ENCODE measurements at places on chromosomes 5 and 9. TPM values are rescaled to one million over a fixed set of nuclear protein-coding genes. Genes with fewer than 3 reads are reported as not detected.
A peak's percentile ranks its signal among the peaks of the same experiment; 100 is the strongest.

GRCh38 chr5:139004374-139005307, 129.5 kb upstream of the LRRTM2 start:
- DNase-seq, result no peak

DNA sequence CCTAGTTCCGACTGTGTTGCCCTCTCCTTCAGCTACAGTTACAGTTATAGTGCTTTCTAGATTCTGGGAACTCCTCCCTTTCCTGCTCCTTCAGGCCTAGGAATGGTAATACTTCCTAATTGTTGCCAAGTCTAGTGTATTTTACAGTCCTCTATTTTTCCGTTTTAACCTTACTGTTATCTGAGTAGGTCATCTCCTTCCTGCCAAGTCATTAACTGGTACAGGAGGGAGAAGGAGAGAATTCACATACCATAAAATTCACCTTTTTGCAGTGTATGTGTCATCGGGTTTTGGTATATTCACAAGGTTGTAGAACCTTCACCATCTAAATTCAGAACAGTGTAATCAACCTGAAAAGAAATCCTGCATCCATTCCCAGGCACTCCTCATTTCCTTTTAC, 335.4 kb upstream of the MEF2C start:
- DNase-seq, result no peak

- DNase-seq, result no peak
Observed at GRCh38 chr5:117623042-117623805, 1048.6 kb upstream of the SEMA6A start.

DNA sequence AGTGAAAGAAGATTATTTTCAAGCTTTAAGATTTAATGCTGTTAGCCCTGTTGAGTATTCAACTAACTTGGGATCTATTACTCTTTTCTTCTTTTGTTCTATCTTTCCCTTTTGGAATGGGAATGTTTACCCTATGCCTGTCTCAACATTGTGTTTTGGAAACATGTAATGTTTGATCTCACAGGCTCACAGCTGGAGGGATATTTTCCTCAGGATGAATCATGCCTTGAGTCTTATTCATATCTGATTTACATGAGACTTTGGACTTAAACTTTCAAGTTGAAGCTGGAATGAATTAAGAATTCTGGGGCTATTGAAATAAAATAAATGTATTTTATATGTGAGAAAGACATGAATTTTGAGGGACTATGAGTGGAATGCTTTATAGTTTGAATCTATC, 607.8 kb upstream of the PTGER4 start:
- no peak for DNase-seq

GRCh38 chr5:75707911-75708509, 9.2 kb downstream of the POC5 start:
- no peak for DNase-seq

GRCh38 chr5:89948977-89949376, 460.6 kb downstream of the CETN3 start:
- no peak for DNase-seq

DNA sequence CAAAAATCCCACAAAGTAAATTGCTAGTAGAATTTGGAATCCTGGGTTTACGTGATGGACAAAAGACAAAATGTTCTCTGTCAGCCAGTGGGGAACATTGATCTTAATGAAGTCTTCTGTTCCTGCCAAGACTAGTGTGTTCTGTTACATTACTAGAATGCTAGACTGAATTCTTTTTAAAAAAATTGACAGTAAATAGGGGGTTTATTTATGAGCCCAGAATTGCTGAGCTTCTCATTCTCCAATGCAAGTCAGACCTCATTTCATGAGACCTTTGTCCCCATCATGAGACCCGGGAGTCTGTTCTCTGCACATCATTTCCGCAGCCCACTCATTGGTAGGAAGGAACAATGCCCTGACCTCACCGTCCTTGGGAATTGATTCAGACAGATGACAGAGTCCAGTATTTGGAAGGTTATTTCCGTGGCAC, 173.8 kb upstream of the OTULINL start:
- no peak for DNase-seq

- no peak for DNase-seq
Observed at GRCh38 chr5:137026296-137026695, 472.8 kb downstream of the SPOCK1 start.

GRCh38 chr5:53343187-53343586, 137.2 kb upstream of the FST start:
- DNase-seq, result no peak

DNA sequence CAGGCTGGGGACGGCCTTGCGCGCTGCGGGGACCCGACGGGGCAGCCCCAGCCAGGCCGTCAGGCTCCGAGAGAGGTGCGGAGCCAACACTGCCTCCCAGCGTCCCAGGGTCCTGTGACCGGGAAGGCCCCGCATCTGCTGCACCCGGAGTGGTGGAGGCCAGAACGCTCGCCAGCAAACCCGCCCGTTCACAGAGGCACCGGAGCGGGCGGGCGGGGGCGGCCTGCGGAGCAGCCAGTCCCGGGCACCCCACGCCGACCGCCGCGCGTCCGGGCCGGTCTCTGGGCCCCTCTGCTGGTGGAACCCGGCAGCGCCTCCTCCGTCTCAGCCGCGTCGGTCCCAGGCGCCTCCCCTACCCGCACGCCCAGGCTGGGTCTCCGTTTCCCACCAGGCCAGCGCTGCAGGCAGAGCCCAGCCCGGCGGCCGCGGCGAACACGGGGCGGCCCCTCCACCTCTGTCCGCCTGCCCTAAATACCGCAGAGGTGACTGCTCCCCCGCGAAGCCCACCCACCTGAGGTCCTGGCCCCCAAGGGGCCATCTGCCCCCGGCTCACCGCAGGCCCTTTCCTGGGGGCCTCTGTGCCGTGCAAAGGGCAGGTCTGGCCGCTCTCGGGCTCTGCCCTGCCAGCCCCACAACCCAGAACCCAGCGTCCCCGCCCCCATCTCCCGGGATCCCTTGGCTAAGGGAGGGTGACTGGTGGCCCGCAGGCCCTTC, 15.9 kb downstream of the EXD3 start:
- DNase-seq, result peak; percentile 65

GRCh38 chr9:25716220-25716872, 38.1 kb upstream of the TUSC1 start:
- no peak for DNase-seq

- DNase-seq, result no peak
Observed at GRCh38 chr5:107099506-107099905, 571.2 kb downstream of the EFNA5 start.

DNA sequence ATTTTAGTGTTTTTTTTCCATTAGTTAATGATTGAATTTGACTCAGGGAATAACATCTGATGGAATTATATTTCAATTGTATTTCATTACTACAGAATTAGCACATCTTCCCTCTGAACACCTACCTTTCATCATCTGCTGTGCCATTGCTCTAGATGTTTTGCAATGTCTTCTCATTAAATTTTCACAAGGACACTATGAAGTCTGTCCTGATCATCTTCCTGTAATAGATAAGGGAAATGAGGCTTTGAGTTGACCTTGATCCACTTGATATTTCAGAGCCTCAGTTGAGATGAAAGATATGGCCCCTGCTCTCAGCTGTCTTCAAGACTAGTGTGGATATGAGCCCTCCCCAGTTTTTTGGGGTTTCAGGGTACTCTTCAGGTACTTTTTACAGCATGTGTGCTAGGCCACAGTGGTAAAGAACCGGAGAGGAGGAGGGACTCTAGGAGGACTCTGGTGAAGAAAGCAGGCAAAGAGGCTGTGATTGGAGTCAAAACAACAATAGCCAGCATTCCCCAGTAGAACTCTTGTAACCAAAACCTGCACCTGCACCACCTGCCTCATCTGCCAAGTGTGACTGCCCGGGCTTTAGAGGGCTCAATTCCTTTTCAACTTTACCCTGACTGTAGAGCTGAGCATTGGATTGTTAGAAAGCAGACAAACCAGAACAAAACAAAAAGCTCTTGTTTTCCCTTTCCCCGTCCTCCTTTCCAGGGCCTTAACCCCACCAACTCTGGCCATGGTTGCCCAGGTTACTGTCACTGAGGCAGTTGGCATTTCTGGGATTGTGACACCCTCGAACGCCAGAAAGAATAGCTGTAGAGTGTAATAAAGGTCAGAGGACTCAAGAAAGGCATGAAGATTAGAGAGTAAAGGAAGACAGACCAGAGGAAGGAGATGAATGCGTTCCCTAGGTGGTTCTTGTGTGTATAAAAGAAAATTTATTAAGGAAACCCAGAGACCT, 56.3 kb downstream of the ERAP1 start:
- DNase-seq, result no peak

GRCh38 chr9:18077941-18078678, 395.8 kb upstream of the ADAMTSL1 start:
- no peak for DNase-seq

- no peak for DNase-seq
Observed at GRCh38 chr5:10832421-10832820, 71.4 kb upstream of the DAP start.

DNA sequence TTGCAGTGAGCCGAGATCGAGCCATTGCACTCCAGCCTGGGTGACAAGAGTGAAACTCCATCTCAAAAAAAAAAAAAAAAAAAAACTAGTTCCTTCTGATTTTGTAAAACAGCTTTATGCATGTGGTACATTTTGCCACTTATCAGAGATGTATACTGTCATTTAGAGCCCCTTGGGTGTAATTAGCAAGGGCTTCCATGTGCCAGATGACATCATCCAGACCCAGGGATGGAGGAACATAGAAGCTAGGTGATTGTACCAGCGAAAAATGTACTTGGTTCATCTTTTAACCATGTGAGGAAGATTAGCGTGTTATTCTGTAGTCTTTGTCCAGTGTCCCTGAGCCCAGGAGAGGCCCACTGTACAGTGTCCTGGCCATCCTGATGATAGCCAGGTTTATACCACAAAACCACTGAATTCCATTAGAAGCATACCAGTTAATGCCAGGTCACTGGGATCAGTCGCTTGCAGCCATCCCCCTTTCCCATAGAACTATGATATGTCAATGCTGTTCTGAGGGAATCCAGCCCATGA, 239.3 kb upstream of the SGCD start:
- DNase-seq, result no peak

DNA sequence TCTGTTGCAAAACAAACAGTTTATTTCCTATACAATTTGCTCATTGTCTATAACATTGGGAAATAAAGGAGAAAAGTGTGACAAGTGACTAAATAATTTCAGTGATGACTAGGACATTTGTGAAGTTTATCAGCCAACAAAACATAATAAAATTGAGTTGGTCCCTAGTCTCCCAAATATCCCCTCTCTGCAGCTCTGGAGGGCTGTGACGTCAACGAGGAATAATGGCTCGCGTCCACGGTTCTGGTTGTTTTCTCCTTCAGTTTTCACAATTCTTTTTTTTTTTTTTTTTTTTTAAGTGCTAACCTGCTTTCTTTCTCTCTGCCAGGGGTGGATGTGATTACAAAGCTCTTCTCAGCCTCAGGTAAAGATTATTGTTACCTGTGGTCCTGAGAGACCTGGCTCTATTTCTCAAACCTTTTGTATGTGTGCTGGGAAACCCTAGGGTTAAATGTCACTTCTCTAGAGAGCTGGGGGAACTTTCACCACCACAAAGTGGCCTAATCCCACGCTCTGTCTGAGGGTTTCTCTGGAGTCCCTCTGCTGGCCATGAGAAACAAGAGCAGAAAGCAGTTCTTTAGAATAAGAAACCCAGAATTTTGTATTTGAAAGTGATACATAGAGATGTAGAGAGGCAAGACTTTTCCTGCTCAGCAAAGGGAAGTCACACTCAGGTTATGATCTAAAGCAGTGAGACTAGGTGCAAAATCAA, 36.2 kb upstream of the ANKRD55 start:
- peak; percentile 36 for DNase-seq

DNA sequence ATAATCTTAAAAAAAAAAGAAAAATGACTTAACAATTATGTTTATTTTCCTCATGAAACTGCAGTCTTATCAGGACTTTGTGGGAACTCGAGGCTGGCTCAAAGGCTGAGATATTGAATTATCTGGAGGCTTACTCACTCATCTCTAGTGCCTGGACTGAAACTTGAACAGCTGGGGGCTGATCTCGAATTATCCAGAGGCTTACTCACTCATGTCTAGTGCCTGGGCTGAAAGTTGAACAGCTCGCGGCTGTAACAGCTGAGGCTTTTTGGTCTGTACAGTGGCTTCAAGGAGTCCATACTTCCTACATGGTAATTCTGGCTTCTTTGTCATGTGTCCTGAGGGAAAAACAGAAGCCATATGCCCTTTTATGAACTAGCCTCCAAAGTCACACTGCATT, 371.9 kb downstream of the CETN3 start:
- DNase-seq, result no peak

DNA sequence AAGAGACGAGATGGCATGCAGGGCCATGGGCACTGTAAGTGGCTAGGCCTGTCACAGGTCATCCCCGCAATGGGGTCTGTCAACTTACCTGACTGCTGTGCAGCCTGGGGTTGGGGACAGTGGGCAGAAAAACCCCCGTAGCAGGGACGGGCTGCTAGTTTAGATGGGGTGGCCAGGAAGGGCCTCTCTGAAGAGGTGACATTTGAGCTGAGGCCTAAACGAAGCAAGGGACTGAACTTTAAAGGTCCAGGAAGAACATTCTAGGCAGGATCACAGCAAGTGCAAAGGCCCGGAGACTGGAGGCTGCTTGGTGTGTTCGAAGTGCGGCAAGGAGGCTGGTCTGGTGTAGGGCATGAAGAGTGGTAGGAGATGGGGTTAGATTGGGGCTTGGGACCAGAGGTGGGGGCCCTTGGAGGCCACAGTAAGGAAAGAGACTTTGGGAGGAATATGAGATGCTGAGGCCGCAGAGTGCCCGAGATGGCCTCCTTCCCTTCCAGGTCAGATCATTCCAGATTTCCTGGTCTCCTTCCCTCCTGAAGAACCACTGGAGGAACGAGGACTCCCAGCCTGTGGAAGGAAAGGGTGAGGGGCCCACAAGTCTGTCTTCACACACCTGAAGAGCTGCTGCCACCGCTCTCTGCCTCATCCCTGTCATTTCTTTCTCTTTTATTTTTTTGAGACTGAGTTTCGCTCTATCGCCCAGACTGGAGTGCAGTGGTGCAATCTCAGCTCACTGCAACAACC, 37.9 kb upstream of the SH3PXD2B start:
- DNase-seq, result no peak

GRCh38 chr9:98559561-98559960, 149.2 kb downstream of the GABBR2 start:
- no peak for DNase-seq

GRCh38 chr5:123732257-123732656, 220.3 kb downstream of the CSNK1G3 start:
- DNase-seq, result no peak

- DNase-seq, result no peak
Observed at GRCh38 chr5:113652161-113652560, 138.7 kb downstream of the YTHDC2 start.

- no peak for DNase-seq
Observed at GRCh38 chr5:72586788-72587530, 79.7 kb upstream of the ZNF366 start.

GRCh38 chr5:131316822-131317221, 53.0 kb downstream of the CDC42SE2 start:
- no peak for DNase-seq

- DNase-seq, result no peak
Observed at GRCh38 chr9:35705372-35705771, 15.6 kb upstream of the TPM2 start.

- DNase-seq, result no peak
Observed at GRCh38 chr9:72635197-72635596, 113.8 kb downstream of the TMC1 start.

The FCHO2 gene
- total RNA-seq, result 51.0 TPM

The PHYHD1 gene
- total RNA-seq, result 47.3 TPM

The KCNIP1 gene
- total RNA-seq, result not detected

The TMEM232 gene
- total RNA-seq, result 12.1 TPM

The PCDHAC1 gene
- 3.7 TPM for total RNA-seq

The PCDHGA4 gene
- 5.1 TPM for total RNA-seq

The EIF4E1B gene
- total RNA-seq, result not detected

The DNAI1 gene
- not detected for total RNA-seq

The IFNA21 gene
- not detected for total RNA-seq

The KCNMB1 gene
- total RNA-seq, result 0.27 TPM

The SOHLH1 gene
- not detected for total RNA-seq

The SURF1 gene
- 82.7 TPM for total RNA-seq

The FABP6 gene
- total RNA-seq, result not detected

The NIPAL4 gene
- total RNA-seq, result 0.33 TPM
